NCI-H510A (cell line): ENCODE measurements at places on chromosomes 13 and 19.

- no peak for DNase-seq
These were observed 3.0 kb downstream of the LATS2 start for GRCh38 chr13:21058361-21058760.

DNA sequence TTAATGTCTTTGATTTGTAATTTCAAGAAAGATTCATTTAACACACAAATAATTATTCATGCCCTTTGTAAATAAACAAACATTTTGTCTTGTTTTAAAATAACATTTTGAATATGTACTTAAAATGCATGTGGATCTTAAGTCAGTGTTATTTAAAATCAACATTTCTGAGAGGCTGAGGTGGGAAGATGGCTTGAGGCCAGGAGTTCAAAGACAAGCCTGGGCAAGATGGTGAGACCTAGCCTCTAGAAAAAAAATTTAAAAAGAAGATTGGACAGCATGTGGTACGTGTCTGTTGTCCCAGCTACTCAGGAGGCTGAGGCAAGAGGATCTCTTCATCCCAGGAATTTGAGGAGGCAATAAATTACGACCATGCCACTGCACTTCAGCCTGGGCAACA is 1268.2 kb downstream of the SLITRK1 start:
- no peak for DNase-seq

GRCh38 chr19:18768046-18768771 is 22.9 kb downstream of the COMP start:
- no peak for DNase-seq

GRCh38 chr13:30224732-30225131 is 82.6 kb downstream of the KATNAL1 start:
- no peak for DNase-seq

- no peak for DNase-seq
These were observed 15.5 kb downstream of the TPM4 start for GRCh38 chr19:16091546-16092475.

- DNase-seq = no peak
These were observed 5.6 kb downstream of the FFAR3 start for GRCh38 chr19:35363711-35364425.

DNA sequence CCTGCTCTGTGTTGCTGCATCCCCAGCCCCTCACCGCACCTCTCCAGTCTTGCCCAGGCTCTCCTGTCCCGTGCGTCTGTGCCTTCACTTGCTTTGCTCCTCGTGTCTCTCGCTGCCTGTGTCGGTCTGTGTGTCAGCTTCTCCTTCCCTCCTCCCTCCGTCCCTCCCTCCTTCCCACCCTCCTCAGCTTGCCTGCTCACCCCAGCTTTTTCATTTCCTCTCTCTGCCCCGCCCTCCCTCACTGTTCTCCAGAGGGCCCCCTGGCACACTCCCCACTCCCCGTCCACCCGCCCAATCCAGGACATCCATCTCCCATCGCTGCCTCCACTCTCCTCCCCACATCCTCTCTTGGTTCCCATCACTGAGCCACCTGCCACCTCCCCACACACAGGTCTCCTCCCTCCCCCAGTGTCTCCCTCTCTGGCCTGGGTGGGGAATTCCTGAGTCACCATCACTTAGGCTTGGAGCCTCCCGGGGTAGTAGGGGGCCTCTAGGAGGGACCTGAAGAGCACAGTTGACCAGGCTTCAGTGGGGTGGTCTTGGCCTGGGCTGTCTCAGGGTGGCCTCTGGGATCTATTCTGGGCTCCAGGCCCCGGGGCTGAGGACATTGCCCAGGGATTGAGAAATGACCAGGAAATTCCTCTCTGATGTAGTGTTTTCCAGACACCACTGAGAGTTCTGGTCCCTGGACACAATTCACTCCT is at the start of gene PTGIR:
TSS of gene PTGIR (minus strand) at position 132 of the 704 bp plus-strand sequence. CDS start 864 bp downstream, outside the sequence.
- peak; percentile 39 for DNase-seq

DNA sequence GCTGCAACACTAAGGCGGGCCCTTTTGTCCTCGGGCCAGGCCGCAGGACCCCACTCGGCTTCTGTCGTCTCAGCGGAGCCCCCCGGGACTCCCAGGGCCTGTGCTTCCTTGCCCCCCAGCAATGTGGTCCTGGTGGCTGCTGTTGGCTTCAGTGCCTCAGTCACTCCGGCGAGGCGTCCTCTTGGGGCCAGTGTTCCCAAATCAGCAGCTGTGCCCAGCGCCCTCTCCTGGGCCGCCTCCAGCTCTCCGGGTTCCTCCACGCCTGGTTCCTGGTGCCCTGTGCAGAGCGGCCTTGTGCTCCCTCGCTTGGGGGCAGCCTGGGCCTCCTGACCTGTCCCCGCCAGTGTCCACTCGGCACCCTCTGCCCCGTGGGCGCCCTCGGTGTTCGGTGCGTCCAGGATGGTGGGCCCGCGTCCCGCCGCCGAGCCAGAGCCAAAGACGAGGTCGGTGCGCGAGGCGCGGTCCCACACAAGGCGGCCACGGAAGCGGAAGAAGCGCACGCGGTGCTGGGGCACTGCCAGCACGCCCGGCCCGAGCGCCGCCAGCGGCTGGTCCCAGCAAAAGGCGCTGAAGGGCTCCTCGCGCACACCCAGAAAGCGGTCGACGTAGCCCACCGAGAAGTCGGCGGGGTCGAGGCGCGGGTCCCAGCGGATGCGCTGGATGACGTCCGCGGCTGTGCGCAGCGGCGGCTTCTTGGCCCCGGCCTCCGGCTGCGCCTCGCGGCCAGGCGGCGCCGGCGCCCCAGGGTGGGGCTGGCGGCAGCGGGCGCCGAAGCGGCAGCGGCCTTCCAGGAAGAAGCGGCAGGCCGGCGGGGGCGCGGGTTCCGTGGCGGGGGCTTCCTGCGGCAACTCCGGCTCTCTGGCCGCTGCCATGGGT is 685 bp downstream of the LENG9 start:
- no peak for DNase-seq

DNA sequence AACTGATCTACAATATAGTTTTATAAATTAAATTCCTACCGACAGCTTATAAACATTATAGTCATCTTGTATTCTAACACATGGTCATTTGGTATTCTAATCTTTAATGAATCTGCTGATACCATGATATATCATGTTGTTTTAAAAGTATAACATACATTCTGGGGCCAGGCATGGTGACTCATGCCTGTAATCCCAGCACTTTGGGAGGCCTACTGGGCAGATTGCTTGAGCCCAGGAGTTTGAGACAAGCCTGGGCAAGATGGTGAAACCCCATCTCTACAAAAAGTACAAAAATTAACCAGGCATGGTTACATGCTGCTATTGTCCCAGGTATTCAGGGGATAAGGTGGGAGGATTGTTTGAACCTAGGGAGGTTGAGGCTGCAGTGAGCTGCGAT is 3.1 kb downstream of the ZNF383 start:
- no peak for DNase-seq

- DNase-seq = no peak
These were observed 512.1 kb downstream of the IRS2 start for GRCh38 chr13:109274188-109274821.

DNA sequence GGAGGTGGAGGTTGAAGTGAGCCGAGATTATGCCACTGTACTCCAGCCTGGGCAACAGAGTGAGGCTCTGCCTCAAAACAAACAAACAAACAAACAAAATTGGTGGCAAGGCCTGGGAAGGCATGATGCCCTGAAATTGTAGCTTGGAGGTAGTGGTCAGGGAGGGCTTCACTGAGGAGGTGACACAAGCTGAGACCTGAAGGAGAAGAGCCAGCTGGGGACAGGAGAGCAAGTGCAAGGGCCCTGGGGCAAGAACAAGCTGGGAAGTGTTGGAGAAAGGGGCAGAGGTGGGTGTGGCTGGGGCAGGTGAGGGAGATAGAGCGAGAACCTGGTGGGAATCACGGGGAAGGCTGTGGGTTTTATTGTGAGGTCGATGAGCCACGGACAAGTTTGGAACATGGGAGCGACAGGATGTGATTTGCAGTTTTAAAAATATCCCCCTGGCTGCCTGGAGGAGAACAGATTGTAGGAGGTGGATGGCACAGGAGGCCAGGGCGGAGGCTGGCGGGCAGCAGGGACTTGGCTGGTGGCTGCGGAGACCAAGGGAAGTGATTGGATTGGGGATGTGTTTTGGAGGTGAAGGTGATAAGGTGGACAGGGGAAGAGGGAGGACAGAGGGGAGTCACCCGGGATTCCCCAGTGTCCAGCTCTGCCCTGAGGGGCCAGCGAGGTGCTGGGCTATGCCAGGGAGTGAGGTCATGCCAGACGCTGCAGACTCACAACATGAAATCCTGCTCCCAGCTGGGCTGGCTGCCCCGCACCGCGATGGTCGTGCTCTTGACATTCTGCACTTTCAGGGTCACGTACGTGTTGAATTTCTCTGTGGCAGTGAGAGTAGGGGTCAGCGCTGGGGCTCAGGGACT is 14.0 kb downstream of the UNC13A start:
- DNase-seq = no peak
